ENCODE measurements at places on chromosomes 16 and 17. TPM values are rescaled to one million over a fixed set of nuclear protein-coding genes. Genes with fewer than 3 reads are reported as not detected.
A peak's percentile ranks its signal among the peaks of the same experiment; 100 is the strongest.

DNA sequence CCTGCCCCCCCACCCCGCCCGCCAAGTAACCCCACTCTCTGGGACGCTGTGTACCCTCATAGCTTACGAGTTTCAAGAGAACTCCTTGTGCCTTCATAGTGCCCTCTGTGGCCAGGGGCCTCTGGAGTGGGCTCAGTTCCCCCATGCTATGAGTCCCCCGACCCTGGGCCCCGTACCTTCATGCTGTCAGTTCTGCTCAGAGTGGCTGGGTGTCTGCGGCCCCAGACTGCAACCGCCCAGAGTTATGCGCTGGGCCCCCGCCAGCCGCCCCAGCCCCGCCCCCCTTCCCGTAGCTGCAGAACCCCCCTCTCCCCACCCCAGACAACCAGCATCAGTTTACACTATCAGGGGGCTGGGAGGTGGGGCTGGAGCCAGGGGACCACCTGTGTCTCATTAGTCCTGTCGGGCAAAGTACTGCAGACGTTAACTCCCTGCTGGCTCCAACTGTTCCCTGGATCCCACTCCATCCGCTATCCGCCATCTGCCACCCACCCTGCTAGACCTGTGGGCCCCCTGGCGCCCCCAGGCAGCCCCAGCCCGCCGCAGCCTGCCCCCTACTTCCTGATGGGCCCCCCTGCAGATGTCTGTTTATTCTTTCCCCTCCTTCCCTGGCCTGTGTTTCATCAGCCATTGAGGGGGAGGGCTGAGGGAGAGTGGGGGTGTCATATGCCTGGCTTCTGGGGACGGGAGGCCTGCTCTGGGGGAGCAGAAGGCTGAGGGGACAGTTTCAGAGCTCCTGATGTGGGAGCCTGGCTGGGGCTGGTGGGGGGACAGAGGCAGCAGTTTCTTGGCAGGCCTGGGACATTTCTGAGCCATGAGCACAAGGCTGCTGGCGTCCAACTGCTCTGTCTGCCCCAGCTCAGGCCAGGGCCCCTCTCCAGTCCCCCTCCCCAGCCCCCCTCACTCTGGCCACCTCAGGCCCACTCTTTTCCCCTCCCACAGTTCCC, at the start of gene MFAP4:
TSS of gene MFAP4 (minus strand) at position 217 of the 947 bp plus-strand sequence. CDS start at position 182, 35 bp downstream.
- no peak for DNase-seq

Gene WNT9B
- not detected for total RNA-seq

DNA sequence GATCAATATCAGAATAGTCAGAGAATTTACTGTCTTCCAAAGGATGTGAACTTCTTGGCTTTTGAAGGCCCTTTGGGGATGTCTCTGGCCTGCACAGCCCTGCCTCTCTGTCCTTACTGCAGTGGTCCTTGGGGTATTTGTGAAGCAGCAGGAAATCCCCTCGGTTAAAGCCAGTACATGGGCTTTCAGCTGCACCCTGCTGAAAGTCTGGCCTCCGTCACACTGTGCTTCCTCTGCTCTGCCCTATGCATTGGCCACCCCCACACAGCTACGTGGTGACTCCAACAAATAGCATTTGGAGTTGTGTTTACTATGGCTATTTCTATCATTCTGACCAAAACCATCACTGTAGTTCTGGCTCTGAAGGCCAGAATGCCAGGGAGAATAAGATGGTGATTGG, 21.2 kb downstream of the SYCE1L start:
- DNase-seq, result no peak

Gene TNK1
- 13.3 TPM for total RNA-seq

GRCh38 chr16:4700380-4700996, 7.1 kb downstream of the NUDT16L1 start:
- peak; percentile 73 for DNase-seq

Gene DNAI2
- total RNA-seq, result not detected

DNA sequence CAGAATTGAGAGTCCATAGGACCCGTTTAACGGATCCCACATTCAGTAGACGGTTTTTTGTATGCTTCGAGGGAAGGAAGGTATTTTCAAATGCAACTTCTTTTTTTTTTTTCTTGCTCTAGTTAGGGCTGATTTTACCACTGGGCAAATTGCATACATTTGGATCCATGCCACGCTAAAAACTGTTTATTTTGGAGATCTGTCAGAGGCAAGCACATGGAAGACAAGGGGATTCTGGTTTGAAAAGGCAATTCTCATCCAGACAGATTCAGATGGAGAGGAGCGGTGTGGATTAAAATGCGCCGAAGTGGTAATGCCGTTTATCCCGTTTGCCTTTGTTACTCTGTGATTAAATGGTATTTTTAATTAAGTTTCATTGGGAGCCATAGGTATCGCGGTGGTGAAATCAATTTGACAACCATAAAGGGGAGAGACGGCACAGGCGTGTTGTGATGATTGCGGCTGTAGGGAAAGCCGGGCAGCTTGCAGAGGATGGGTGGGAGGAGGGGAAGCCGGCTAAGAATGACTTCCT, 170.4 kb downstream of the IRX3 start:
- DNase-seq, result no peak

DNA sequence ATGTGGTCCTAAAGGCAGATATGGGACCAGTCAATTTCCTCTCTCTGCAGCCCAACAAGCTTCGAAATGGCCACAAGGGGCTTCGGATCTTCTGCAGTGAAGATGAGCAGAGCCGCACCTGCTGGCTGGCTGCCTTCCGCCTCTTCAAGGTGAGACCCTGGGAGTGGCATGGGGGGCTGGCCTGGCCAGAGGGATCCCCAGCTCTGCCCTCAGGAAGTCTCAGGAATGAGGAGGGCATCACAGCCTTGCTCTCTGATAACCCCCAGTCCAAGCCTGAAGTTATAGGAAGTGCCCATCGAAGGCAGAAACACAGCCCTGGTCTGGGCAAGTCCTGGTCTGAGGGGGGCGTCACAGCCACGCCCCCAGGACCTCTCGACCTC, 7.1 kb downstream of the GRB7 start:
- no peak for DNase-seq

Gene ACSM5
- not detected for total RNA-seq

Gene GAN
- 14.9 TPM for total RNA-seq

DNA sequence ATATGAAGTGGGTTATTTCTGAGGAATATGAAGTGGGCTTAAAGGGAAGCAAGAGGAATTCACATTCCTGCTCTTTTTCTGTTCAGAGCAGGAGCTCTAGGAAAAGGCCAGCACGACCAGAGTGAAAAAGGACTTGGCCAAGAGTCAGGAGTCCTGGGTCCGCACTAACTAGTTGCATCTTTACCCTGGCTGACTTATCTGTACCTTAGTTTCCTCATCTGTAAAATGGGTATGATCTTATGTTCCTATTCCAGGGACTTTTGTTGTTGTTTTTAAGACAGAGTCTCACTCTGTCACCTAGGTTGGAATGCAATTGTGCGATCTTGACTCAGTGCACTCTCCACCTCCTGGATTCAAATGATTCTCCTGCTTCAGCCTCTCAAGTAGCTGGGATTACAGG, 52.5 kb downstream of the CNGB1 start:
- DNase-seq, result no peak

- no peak for DNase-seq
Observed at GRCh38 chr17:41492351-41492750, 2.6 kb upstream of the KRT36 start.

- DNase-seq, result peak; percentile 47
Observed at GRCh38 chr17:73643001-73643851, 1.0 kb downstream of the SDK2 start.

- DNase-seq, result no peak
Observed at GRCh38 chr17:81927152-81927652, 333 bp downstream of the MAFG start.

Gene TMEM220
- total RNA-seq, result 2.0 TPM

GRCh38 chr17:12410717-12411116, 255.0 kb upstream of the MYOCD start:
- no peak for DNase-seq

DNA sequence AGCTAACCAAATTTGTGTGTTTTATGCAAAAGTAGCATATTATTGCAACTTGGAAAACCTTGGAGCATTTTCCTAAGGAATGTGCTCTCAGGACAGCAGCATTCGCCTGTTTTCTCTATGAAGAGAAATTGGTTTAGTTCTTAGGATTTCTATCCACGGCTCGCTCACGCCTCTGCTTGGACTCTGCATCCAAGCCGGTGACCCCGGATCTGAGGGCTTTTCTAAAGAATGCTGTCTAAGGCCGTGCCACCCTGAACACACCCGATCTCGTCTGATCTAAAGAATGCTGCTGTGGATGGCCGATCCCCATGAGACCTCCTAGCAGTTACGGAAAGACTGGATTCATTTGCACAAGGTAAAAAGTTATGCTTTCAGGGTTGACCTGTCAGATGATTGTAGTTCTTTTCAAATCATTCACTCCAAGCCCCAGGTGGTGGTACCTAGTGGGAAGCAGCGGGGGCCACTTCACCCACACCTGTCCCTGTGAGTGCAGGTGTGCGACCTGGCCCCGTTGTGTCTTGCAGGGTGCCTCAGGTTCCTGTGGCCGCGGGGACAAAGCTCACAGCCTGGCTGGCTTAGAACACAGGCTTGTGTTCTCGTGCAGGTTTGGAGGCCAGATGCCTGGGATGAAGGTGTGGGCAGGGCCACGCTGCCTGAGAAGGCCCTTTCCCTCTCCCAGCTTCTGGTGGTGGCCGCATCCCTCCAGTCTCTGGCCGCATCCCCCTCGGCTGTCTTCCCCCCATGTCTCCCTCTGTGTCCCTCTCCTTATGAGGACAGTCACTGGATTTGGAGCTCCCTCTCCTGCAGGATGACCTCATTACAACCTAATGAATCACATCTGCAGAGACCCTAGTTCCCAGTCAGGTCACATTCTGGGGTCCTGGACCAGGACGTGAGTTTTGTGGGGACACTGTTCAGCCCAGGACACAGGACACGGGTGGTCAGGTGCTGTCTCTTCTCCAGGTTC, 71.1 kb downstream of the BANP start:
- DNase-seq, result no peak

GRCh38 chr16:87383505-87384161, at the start of gene FBXO31:
Gene FBXO31, minus strand, starts transcription at chr16:87383776. Its CDS starts 32 bp downstream, at chr16:87383744.
- peak; percentile 88 for DNase-seq

GRCh38 chr17:76924345-76925342, 56.4 kb downstream of the MGAT5B start:
- no peak for DNase-seq

- peak; percentile 79 for DNase-seq
Observed at GRCh38 chr17:28133562-28133970, 91.1 kb downstream of the NLK start.

Gene RPL26
- 1,799 TPM for total RNA-seq

Gene SEZ6L2
- total RNA-seq, result 18.3 TPM

Gene KRT40
- under 0.01 TPM for total RNA-seq

Gene STH
- total RNA-seq, result not detected

Gene NPB
- total RNA-seq, result not detected

GRCh38 chr16:49484451-49484849, 110.8 kb downstream of the C16orf78 start:
- DNase-seq, result no peak

Gene REXO5
- 3.5 TPM for total RNA-seq

DNA sequence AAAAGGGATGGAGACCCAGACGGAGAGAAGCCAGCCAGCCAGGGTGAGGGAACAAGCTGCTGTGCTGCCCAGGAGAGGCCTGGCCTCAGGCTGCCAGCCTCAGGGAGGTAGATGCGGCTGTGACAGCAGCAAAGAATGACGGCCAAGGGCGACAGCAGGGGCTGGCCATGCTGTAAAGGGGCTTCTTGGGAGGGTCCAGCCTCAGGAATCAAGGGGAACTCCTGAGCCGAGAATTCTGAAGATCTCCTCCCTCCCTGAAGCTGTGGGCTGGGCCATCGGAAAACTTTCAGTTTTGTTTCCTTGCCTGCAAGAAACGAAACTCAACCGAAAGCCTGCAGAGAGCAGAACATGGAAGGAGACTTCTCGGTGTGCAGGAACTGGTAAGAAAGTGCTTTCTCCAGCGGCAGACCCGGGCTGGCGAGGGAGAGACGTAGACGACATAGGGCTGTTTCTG, at the start of gene XAF1:
TSS of gene XAF1 (plus strand) at position 316 of the 454 bp plus-strand sequence. CDS start at position 349, 33 bp downstream.
- no peak for DNase-seq

Gene RCVRN
- total RNA-seq, result not detected

Gene CBFA2T3
- 0.83 TPM for total RNA-seq

DNA sequence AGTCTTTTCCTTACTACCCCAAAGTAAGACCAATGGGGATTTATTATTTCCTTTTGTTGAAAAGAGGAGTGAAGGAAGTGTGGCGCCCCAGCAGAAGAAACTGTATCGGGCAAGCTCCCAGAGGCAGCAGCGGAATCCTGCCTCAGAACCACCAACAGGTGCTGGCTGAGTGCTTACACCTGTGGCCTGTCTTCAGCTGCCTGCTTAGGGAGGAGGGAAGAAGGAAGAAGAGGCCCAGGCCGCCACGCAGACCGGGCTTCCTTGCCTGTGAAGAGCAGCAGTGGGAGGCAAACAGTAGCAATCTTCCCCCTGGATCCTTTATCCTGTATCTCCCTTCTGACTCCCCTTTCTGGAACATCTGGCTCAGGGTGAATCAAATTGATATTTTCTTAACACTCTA, 134.7 kb downstream of the AATF start:
- DNase-seq, result no peak

DNA sequence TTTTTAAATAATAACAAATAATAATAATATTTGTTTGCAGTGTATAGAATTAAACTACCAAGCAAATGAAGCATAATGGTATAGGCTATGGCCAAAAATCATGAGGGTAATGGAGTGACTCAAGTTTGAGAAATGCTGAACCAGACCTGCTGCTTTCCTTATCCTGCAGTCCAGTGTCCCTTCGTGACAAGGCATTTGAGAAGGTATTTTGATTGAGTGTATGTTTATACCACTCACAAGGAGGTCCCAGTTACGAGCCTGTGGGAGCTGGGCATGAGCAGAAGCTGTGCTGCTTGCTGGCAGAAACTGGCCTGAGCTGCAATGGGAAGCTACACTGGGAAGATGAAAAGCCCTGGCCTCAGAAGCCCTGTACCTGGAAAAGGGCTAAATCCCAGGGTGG, 50.3 kb downstream of the GNAO1 start:
- peak; percentile 9 for DNase-seq

- DNase-seq, result peak; percentile 55
Observed at GRCh38 chr17:49361129-49361901, 735 bp downstream of the ZNF652 start.

DNA sequence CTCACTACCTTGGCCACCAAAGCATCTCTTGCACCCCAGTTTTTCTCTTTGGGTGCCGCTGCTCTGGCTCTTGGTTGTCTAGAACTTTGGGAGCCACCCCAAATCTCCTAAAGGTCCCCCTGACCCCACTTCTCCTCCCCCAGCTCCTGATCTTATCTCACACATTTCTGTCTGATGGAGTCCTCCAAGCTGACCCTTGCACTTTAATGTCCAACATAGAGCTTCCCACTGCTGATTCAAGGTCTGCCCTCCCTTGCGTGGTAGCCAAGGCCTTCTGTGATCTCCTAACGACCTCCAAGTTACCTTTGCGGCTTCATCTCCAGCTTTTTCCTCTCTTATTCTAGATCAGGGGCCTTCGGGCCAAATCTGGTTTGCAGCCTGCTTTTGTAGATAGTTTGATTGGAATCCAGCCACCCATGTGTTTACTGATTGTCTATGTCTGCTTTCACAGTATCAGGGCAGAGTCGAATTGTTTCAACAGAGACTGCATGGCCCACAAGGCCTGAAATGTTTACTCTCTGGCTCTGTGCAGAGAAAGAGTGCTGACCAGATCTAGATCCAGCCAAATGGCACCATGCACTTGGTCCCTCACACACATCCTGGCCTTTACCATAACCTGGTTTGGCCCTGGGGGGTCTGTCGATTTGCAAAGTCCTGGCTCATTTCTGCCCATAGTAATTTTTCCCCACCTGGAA, 168.6 kb downstream of the HAPSTR1 start:
- DNase-seq, result no peak

- peak; percentile 50 for DNase-seq
Observed at GRCh38 chr16:23290189-23291062, 11.7 kb upstream of the SCNN1B start.

Gene KRTAP4-6
- total RNA-seq, result not detected

Gene SMTNL2
- not detected for total RNA-seq
